ENCODE measurements at places on chromosomes 11 and 22. TPM values are rescaled to one million over a fixed set of nuclear protein-coding genes. Genes with fewer than 3 reads are reported as not detected.

DNA sequence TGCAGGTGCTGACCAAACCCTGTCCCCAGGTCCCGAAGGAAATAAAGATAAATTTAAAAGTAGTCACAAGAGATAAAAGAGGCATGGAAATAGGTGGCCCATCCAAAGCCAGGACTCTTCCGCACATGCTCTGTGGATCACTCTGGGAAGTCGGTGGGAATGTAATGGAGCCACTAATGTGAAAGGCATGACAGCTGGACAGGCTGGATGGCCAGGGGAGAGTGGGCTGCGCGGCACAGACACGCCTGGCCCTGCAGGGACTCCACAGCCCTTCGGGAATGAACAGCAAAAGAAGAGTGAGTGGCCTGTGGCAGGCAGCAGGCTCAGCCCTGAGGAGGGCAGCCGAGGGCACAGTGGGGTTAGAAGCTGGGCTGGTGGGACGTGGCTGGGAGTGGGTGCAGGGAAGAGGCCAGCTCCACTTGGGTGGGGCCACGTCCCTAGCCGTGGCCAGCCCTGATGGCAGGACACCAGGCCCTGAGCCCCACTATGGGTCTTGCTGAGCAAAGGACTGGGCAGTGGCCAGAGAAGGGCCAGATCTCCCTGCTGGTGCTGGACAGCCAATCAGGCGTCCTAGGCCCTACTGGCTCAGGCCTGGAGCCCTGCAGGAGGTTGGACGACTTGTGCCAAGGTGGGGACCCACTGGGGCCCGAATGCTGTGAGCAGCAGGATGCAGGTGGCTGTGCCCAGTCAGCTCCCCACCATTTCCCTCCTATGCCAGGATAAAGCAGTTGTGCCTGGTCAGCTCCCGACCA lies 31.3 kb upstream of the GNB1L start:
- no peak for DNase-seq
- no peaks in the 10 kb centered on the region for H3K27me3 ChIP-seq
- no peak overlapping the region for H3K4me3 ChIP-seq
- no peak overlapping the region for H3K27ac ChIP-seq

GRCh38 chr11:117789241-117789640 lies 7.8 kb downstream of the DSCAML1 start:
- H3K4me1 ChIP-seq = no peaks in the 10 kb centered on the region
- H3K27ac ChIP-seq = no peak overlapping the region
- peaks cover 28% of the 10 kb centered on the region for H3K27me3 ChIP-seq
- H3K36me3 ChIP-seq = no peaks in the 10 kb centered on the region
- DNase-seq = no peak

DNA sequence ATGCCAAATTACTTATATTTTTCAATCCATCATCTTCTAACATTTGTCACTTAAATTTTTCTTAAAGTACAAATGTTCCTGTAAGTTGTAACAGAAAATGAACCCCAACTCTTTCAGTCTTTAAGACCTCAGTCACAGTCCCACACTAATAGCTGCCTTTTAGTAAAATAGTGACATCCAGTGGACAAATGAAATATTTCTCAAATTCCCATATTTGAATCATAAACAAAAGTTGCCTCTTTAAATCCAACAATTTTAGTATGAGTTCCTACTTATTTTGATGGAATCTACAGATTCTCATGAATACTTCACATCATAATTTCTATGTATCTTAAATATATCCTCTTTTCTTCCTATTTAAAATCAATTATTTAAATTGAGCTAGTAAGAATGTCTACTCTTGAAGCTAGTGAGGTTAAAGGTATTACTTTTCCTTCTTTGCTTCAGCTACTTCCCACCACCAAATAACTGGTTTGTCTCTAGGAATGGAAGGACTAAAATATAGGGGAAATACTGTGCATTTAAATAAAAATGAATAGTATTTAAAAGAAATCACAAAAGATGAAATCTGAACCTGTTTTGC lies 9.2 kb downstream of the LIN7C start:
- peaks cover 53% of the 10 kb centered on the region for H3K36me3 ChIP-seq
- H3K4me1 ChIP-seq = peaks cover 41% of the 10 kb centered on the region
- H3K27me3 ChIP-seq = no peaks in the 10 kb centered on the region
- H3K27ac ChIP-seq = no peak overlapping the region
- DNase-seq = no peak

DNA sequence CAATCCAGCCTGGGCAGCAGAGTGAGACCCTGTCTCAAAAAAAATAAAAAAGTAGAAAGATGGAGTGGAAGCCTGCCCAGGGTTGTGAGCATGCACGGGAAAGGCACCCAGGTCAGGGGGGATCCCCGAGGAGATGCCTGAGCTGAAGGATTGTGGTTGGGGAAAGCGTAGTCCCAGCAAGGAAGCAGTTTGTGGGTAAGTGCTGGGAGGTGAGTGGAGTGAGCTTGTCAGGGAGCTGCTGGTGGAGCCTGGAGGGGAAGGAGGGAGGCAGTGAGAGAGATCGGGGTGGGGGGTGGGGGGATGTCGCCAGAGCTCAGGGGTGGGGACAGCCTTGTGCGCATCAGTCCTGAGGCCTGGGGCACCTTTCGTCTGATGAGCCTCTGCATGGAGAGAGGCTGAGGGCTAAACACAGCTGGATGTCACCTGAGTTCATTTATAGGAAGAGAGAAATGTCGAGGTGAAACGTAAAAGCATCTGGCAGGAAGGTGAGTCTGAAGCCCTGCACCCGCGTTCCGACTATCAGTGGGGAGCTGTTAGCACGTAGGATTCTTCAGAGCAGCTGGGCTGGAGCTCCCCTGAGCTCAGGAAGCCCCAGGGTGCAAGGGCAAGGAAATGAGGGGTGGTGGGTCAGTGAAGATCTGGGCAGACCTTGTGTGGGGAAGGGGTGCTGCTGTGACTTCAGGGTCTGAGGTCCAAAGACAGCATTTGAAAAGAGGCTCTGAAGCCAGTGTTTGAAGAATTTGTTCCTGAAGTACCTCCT lies 10.2 kb downstream of the TMEM121B start:
- H3K27me3 ChIP-seq = no peaks in the 10 kb centered on the region
- H3K27ac ChIP-seq = no peak overlapping the region
- DNase-seq = no peak
- H3K4me3 ChIP-seq = no peak overlapping the region
- no peaks in the 10 kb centered on the region for H3K4me1 ChIP-seq
- peaks cover 30% of the 10 kb centered on the region for H3K36me3 ChIP-seq

DNA sequence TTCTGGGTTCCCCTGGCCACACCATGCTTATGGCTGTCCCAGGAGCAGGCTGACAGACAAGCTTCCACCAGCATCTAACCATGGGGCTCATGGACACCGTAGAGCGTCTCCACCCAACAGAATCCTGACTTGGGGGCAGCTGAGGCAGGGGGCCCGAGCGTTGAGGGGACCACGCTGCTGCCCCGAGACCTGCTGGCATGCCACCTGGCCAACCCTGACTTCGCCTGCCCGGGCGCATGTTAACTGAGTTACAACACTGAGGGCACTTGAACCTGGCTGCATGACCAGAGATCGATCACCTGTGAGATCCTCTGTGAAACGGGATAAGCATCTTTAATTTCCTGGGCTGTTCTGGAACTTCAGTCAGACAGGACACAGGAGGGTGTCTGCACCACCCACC lies 13.7 kb downstream of the PPM1F start:
- DNase-seq = no peak
- H3K4me3 ChIP-seq = peak overlapping the region; percentile 70
- peaks cover 84% of the 10 kb centered on the region for H3K4me1 ChIP-seq
- peak overlapping the region; percentile 98 for H3K27ac ChIP-seq

GRCh38 chr11:44911029-44911814 lies 39.5 kb downstream of the TP53I11 start:
- peaks cover 19% of the 10 kb centered on the region for H3K36me3 ChIP-seq
- H3K27ac ChIP-seq = peak overlapping the region; percentile 58
- peak; percentile 76 for DNase-seq
- H3K4me3 ChIP-seq = no peak overlapping the region
- no peaks in the 10 kb centered on the region for H3K27me3 ChIP-seq

DNA sequence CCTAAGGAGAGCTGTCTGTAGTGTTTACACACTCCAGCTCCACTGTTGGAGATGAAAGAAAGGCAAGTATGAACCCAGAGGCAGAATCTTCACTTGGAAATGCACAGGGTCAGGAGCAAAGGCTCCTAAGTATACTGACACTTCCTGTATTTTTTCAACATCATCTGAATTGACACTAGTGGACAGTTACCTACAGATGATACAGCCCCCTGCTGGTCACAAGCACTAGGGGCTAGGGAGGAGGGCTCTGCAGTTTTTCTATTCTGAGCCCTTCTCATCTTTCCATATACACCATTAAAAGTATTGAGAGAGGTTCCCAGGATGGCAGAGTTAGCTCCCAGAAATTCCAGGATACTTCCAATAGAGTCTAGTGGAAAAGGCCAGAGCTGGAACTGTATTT lies 290.3 kb upstream of the API5 start:
- H3K36me3 ChIP-seq = no peaks in the 10 kb centered on the region
- no peak overlapping the region for H3K4me3 ChIP-seq
- DNase-seq = no peak

DNA sequence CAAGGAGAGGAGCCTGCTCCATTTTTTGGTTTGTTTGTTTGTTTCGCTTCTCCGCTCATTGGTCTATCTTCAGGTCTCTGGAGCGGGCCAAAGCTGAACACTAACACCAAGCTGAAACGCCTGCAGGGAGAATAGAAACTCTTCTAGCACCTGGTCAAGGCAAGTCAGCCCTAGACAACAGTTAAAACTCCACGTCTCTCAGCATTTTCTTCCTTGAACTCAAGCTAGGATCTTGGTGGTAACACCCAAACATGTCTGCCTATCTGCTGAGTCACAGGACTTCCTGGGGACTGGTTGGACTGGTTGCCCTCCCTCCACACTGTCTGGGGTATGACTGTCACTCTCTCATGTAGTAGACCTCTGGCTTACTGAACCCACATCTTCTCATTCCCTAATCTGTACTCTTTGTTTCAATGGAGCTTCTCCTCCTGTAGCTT lies 23.9 kb upstream of the RBFOX2 start:
- no peaks in the 10 kb centered on the region for H3K36me3 ChIP-seq
- no peak overlapping the region for H3K27ac ChIP-seq
- H3K4me3 ChIP-seq = no peak overlapping the region
- no peaks in the 10 kb centered on the region for H3K27me3 ChIP-seq
- DNase-seq = no peak

DNA sequence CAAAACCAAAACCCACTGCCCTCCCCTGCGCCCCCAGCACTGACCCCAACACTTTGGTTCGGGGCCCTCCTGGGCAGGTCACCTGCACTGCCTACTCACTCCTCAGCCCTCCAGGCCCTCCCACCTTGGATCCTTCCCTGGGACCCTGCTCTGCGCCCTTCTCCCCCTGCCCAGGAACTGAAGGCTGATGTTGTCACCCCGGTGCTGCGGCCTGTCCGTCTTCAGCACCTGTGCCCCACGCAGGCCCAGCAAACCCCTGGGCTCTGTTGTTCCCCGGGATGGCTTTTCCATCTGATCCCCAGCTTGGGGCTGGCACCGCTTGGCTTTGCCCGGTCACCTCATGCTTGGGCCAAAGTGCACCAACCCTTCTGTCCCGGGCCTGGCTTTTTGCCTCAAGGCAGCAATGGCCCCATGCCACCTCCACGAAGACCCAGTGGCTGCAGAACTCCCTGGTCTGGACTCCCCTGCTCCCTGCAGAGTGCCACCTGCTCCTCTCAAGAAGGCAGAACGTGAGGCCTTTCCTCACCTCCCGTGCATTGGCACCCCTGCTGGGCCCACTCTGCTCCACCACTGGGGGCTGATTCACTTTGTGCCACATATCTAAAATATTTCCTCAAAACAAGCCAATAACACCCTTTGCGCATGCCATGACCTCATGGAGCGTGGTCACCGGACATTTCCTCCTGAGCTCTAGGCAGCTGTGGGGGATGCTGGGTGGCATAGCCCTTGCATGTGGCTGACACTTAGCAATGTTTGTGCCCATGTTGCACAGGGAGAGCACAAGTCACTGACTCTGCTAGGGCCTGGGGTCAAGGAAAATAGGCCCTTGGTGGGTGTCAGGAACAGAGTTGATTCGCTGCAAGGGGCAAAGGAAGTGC lies 8.8 kb downstream of the PPM1F start:
- no peak for DNase-seq
- peaks cover 18% of the 10 kb centered on the region for H3K36me3 ChIP-seq
- H3K4me1 ChIP-seq = peaks cover 100% of the 10 kb centered on the region
- peak overlapping the region; percentile 98 for H3K27ac ChIP-seq
- no peaks in the 10 kb centered on the region for H3K27me3 ChIP-seq

DNA sequence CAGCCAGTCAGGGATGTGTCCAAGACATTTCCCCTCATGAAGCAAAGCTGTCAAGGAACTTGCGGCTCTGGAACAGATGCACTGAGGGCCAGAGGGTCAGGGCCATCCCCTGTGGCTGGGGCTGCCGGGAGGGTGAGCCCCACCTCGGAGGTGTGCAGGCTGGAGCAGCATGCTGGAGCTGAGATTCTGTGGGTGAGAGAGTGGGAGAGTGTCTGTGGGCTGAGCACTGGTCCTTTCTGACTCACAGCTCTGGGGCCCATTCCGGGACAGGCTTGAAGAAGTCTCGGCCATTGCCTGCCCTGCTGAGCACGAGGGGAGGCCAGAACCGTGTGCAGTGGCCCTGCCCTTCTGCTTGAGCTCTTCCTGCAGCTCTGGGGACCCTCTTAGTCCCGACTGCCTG lies 2.1 kb downstream of the OMP start:
- H3K36me3 ChIP-seq = no peaks in the 10 kb centered on the region
- no peaks in the 10 kb centered on the region for H3K27me3 ChIP-seq
- no peak overlapping the region for H3K27ac ChIP-seq
- peaks cover 12% of the 10 kb centered on the region for H3K4me1 ChIP-seq
- DNase-seq = no peak

DNA sequence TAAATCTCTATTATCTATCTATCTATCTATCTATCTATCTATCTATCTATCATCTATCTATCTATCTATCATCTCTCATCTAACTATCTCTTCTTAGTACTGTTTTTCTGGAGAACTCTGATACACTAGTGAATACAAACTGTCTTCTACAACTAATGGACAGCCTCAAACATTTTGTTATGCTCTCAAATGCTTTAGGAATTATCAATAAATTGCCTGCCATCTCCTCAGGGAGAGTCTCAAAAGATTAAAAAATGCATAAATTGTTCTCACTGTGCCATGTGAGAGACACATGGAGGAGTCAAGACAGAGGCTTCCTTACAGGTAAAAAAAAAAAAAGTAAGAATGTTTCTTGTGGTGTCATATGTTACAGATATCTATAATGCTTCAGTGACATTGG lies at the start of gene OR8K3:
Gene OR8K3 (plus strand): TSS at position 301 of the 400 bp plus-strand sequence. CDS start 3,163 bp downstream, outside the sequence.
- H3K4me3 ChIP-seq = no peak within 1 kb of the TSS
- no peaks in the 10 kb centered on the region for H3K36me3 ChIP-seq
- H3K27ac ChIP-seq = no peak within 1 kb of the TSS
- DNase-seq = no peak
- H3K4me1 ChIP-seq = no peaks in the 10 kb centered on the region
- no peaks in the 10 kb centered on the region for H3K27me3 ChIP-seq

C22orf42 gene
- not detected for total RNA-seq

KRTAP5-7 gene
- total RNA-seq = not detected

- DNase-seq = no peak
- H3K27ac ChIP-seq = no peak overlapping the region
- no peaks in the 10 kb centered on the region for H3K4me1 ChIP-seq
- H3K4me3 ChIP-seq = no peak overlapping the region
- no peaks in the 10 kb centered on the region for H3K36me3 ChIP-seq
- peaks cover 3% of the 10 kb centered on the region for H3K27me3 ChIP-seq
These were observed 3.7 kb downstream of the OR8B2 start for GRCh38 chr11:124380585-124380984.

Measured in left ventricle myocardium inferior (tissue), 1 donor.